ENCODE measurements at places on chromosomes 16 and 17.

DNA sequence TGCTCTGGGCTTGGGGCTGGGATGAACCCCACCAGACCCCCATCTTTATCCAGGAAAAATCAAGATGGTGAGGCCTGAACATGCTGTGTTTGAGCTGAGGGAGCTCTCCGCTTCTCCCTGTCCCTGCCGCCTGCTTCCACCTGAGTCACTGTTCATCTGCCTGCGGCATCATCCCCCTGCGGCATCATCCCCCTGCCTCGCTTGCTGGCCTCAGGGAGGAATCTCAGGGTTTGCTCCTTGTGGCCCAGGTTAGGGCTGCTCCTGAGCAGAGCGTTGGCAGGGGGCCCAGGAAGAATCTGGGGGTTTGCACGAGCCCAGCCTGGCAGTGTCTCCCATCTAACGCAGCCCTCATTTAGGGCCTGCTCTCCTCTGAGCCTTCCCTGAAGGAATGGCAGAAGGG lies 11.4 kb upstream of the RAP1GAP2 start:
- no peak for DNase-seq

DNA sequence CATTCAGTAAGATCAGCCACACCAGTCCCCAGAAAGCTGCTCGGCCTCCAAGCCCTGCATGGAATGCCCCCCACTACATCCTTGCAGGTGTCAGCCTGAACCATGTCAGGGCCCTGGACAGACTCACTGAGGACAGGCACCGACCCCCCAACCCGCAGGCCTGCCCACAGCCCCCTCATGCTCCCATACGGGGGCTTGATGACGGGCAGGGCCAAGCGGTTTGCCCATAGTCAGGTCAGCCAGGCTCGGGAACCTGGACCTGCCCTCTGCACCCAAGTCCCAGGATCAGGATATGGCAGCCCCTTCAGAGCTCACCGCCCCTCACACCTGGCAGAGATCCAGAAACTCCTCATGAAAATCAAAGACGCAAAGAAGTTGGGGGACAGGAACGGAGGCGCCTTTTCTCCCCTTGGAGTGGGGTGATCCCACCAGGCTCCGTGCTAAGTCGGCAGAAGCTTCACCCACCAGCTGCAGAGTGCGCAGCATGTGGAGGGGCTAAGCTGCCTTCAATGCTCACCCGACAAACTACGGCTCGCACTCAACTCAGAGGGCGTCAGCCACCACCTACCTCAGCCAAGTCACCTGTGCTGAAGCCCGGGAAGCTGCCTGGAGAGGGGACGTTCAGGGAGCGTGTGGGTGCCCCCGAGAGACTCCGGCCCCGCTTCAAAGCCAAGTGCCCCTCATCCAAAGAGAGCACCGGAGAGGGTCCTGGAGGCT lies 26.5 kb downstream of the GNPTG start:
- DNase-seq = no peak

- DNase-seq = no peak
Measured at GRCh38 chr17:79615446-79615845, 4.6 kb upstream of the RBFOX3 start.

DNA sequence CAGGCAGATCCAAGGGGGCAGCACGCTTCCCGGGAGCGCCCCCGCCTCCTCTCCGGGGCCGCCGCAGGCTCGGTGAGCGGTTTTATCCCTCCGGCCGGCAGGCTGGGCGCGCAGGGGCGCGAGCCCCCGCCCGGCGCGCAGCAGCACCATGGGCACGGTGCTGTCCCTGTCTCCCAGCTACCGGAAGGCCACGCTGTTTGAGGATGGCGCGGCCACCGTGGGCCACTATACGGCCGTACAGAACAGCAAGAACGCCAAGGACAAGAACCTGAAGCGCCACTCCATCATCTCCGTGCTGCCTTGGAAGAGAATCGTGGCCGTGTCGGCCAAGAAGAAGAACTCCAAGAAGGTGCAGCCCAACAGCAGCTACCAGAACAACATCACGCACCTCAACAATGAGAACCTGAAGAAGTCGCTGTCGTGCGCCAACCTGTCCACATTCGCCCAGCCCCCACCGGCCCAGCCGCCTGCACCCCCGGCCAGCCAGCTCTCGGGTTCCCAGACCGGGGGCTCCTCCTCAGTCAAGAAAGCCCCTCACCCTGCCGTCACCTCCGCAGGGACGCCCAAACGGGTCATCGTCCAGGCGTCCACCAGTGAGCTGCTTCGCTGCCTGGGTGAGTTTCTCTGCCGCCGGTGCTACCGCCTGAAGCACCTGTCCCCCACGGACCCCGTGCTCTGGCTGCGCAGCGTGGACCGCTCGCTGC lies 832 bp downstream of the CDK5R1 start:
- DNase-seq = no peak

- DNase-seq = no peak
Measured at GRCh38 chr16:59205403-59205802, 471.3 kb upstream of the GOT2 start.

DNA sequence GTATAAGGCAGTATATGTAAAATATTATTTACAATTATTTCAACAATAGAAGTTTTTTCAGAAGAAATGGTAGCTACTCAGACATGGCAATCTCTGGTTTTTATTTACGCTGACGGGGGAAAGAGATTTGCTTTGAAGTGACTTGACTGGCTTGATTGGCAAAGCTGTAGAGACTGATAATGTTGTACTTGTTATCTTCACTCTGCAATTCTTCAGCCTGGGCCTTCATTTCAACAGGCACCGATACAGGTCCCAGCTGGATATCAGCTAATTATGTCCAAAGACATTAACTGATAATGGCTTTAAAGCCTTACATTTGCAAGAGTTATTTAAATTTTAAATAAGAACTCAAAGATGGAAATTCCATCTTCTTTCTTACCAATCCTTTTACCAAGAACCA lies 151.4 kb upstream of the HS3ST3A1 start:
- DNase-seq = no peak

DNA sequence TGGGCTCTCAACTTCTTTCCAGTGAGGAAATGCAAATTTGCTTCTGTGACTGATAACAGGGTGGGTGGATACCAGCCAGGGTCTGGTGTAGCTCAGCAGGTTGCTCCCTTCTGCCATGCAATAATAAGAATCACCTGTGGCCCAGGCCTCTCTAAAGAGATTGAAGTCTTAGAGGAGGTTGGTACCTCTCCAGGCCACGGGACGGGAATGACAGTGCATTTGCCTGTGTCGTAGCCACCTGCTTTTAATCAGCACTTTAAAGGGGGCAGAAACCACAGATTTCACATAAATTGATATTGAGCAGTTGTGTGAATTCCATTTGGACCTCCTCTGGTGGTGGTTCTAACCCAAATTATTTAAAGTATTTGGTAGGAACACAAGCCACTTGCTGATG lies 246.9 kb downstream of the PRKCA start:
- no peak for DNase-seq

- DNase-seq = no peak
Measured at GRCh38 chr16:8763899-8764298, 33.5 kb downstream of the TMEM186 start.
